Omental fat pad (tissue), 4 donors: ENCODE measurements at places on chromosomes 11 and 22. TPM values are rescaled to one million over a fixed set of nuclear protein-coding genes. Genes with fewer than 3 reads are reported as not detected.

The KREMEN1 gene
- total RNA-seq = 11.4 TPM

DNA sequence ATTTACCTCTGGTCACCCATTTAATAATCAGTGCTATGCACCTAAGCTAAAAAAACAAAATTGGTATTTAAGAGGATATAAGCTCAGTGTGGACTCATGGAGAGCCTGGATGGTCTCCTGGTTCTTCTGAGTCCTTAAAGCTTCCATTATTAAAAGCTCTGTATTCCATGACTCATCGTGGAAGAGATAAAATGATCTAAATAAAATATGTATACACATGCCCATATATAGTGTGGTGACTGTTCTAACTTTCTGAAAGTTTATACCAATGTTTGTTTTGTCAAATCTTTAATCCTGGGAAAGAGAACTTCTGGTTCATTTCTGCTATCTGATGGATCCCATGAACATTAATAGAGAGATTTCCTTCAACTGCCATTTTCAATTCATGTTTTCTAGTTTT is 375.9 kb downstream of the GUCY1A2 start:
- no peak for DNase-seq

- no peak for DNase-seq
These were observed 3.9 kb upstream of the DNAJB13 start for GRCh38 chr11:73946798-73947458.

DNA sequence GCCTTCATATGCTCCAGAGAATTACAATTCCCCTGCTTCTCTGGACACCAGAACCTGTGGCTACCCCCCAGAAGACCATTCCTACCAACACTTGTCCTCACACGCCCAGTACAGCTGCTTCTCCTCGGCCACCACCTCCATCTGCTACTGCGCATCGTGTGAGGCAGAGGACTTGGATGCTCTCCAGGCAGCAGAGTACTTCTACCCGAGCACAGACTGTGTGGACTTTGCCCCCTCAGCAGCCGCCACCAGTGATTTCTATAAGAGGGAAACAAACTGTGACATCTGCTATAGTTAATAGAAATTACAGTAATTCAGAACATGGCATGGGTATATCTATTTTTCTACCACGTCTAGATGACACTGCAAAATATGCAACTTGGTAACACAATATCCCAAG is 9.8 kb downstream of the POU2AF3 start:
- DNase-seq = no peak

- no peak for DNase-seq
These were observed 635 bp downstream of the SCARF2 start for GRCh38 chr22:20436768-20437612.

GRCh38 chr11:109859045-109859724 is 234.0 kb upstream of the ZC3H12C start:
- DNase-seq = no peak

The CADM1 gene
- 5.8 TPM for total RNA-seq

GRCh38 chr11:80186692-80187091 is 745.9 kb upstream of the TENM4 start:
- no peak for DNase-seq

GRCh38 chr22:37207981-37208380 is 4.3 kb downstream of the SSTR3 start:
- no peak for DNase-seq

The EFEMP2 gene
- total RNA-seq = 79.0 TPM

GRCh38 chr11:95863486-95864140 is 60.3 kb downstream of the MTMR2 start:
- DNase-seq = no peak

- no peak for DNase-seq
These were observed 212.8 kb downstream of the TENM4 start for GRCh38 chr11:79227767-79228755.

The LBHD1 gene
- 5.1 TPM for total RNA-seq

- DNase-seq = no peak
These were observed 550.3 kb downstream of the CNTN5 start for GRCh38 chr11:99571094-99571493.

DNA sequence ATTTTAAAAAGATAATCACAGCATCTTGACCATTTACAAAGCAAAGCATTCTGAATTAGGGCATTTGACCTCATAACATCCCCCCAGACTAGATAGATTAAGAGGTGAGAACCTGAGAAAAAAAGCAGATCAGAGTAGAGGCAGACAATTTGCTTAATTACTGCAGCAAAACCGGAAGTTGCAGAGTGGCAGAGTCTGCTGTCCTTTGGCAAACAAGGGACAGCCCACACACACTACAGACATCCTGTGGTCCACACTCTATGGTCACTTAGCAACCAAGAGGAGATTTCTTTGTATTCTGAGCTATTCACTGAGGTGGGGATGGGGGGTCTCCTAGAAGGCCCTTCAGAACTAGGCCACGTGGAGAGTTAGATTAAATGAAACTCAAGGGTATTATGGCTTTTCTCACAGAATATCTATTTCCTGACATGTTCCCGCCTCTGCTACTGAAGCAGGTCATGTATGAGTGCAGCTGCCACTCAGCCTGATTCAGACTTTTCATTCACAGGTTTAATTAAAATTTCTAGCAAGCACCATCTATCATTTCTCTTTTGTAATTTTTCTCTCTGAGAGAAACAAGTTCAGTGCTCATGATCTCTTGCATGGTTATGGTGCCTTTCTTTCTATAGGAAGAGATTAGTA is 48.5 kb downstream of the SVIP start:
- no peak for DNase-seq

The DBX1 gene
- not detected for total RNA-seq

- no peak for DNase-seq
These were observed 23.7 kb upstream of the SLC36A4 start for GRCh38 chr11:93221539-93221938.

DNA sequence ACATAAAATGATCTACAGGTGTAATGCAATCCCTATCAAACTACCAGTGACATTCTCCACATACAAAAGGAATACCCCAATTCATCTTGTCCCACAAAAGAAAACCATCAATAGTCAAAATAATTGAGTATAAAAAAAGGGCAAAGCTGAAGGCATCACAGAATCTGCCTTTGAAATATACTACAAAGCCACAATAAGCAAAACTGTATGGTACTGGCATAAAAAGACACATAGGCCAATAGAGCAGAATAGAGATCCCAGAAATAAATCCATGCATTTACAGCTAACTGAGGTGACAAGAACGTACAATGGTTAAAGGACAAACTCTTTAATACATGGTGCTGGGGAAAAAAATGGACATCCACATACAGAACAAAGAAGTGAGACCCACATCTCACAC is 31.8 kb downstream of the ZNF195 start:
- DNase-seq = no peak

The GGTLC2 gene
- not detected for total RNA-seq

DNA sequence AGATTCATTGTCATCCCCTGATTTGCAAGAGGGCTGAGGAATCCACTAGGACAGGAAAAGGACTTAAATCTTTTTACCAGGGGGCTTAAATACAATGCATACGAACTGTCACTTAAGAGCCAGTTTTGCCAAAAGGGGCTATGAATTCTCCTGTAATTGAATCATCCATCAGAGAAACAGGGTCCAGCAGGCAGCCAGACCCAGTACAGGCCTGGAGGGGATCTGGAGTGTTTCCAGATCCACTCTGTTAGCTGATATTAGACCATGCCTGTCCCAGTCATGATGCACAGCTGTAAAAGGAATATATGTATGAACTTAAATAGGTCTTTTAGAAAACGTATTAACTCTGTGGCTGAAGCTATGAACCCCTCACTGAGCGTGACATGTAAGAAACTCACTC is 53.8 kb upstream of the PRSS23 start:
- DNase-seq = no peak

- no peak for DNase-seq
These were observed 100.1 kb downstream of the KCNQ1OT1 start for GRCh38 chr11:2599561-2600189.

GRCh38 chr11:36757075-36757474 is 159.0 kb upstream of the RAG2 start:
- DNase-seq = no peak

GRCh38 chr22:47201996-47202818 is 439.8 kb downstream of the TBC1D22A start:
- DNase-seq = no peak

DNA sequence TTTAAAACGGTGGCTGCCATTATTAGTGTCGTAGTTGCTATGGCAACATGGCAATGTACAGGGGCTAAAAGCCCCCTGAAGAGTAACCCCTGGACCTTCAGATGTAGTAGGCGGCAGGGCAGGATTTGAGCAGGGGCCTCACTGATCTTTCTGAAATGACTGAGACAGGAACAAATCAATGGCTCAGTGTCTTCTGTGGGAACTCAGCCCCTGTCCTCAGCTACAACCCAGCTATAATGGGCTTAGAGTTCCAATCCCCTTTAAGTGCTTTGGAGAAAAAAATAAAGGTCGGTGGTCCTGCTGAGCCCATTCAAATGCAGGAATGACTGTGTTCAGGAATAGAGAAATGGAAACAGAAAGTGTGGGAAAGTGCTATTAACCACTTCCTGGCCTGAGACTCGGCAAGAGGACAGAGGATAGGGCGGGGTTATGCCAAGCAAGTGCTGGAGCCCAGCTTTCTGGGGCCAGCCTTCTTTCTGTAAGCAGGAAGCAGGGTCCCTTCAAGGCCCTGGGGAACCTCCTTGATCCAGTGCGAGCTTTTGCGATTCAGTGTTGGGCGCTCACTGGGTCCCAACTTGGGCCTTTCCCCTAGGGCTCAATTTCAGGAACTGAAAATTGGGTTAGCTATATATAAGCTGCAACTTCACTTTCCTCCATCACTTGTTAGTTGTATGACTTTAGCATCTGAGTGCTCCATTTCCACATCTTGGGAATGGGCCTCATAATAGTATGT is 6.1 kb upstream of the CD82 start:
- DNase-seq = no peak

DNA sequence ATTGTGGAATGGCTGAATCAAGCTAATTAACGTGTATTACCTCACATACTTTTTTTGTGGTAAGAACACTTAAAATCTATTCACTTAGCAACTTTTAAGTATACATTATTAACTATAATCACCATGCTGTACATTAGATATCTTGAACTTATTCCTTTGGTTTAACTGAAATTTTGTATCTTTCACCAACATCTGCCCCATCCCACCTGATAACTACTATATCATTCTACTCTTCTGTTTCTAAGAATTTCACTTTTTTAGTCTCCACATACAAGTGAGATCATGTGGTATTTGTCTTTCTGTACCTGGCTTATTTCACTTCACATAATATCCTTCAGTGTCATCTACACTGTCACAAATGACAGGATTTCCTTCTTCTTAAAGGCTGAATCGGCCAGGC is 17.1 kb upstream of the VWA5A start:
- DNase-seq = no peak

DNA sequence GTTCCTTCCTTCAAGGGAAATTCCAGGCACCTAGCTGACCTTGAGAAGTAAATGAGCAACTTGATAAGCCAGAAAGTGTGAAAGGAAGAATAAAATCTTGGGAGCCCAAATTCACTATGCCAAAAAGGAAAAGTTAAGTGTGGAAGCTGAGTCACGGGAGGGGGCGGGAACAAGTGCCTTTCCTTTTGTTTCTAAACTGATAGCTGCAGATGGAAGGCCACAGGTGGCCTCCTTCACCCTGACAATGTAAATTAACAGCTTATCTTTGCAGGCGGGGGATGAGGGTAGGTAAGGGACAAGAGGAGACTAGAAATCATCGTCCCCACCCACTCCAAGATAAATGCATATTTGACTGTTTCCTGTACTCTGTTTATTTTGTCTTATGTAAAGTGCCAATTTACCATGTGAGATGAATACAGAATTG is 36.4 kb upstream of the TREH start:
- no peak for DNase-seq

DNA sequence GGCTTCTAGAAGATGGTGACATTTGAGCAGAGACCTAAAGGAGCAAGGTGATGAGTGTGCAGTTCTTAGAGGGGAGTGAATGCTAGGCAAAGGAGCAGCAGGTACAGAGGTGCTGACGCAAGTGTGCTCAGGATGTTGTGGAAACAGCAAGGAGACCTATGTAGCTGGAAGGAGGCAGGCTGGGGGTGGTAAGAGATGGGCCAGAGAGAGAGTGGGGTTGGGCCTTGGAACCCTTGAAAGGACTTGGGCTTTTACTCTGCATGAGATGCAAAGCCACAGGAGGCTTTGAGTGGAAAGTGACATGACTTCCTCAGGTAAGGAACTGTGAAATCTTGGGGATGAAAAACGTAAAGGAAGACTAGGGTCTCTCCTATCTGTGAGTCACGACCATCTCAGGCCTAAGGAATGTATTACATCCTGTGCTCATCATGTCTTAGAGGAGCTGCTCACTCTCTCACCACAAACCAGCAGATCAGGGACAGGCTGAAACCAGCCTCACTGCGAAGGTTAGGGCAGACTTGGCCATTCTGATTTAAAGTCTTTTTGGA is 65.4 kb downstream of the MICAL2 start:
- no peak for DNase-seq

The UBTFL1 gene
- total RNA-seq = not detected

GRCh38 chr22:25833091-25833490 is 91.1 kb downstream of the MYO18B start:
- no peak for DNase-seq

The MLC1 gene
- total RNA-seq = not detected

The GGT5 gene
- 54.4 TPM for total RNA-seq

- DNase-seq = no peak
These were observed 28.8 kb downstream of the YAP1 start for GRCh38 chr11:102139081-102139498.

The DERL3 gene
- 0.96 TPM for total RNA-seq

The LRP4 gene
- 2.4 TPM for total RNA-seq

- no peak for DNase-seq
These were observed 255.3 kb downstream of the SBF2 start for GRCh38 chr11:10038521-10039302.

- DNase-seq = no peak
These were observed 157.6 kb downstream of the PGR start for GRCh38 chr11:100972046-100972445.

- no peak for DNase-seq
These were observed 55.6 kb upstream of the RRM1 start for GRCh38 chr11:4039011-4039410.

The C11orf65 gene
- total RNA-seq = not detected

The NLRP14 gene
- not detected for total RNA-seq

DNA sequence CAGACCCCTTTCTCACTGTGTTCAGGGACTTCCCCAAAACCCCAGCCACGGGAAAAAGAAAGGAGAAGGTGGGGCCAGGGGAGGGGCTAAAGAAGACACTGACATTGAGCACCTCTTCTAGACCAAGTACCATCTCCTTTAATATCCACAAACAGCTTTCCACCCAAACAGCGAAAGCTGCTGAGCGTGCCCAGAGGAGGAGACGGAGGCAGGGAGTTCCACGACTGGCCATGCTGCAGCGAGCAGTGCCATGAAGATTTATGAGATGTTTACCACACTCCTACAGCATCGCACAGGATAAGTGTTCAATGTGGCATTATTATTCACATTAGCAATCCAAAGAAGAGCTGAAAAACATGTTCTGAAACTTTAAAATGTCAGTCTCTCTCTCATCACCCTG is 127.4 kb downstream of the LARGE1 start:
- no peak for DNase-seq
